ENCODE measurements at places on chromosomes 5 and 9.

DNA sequence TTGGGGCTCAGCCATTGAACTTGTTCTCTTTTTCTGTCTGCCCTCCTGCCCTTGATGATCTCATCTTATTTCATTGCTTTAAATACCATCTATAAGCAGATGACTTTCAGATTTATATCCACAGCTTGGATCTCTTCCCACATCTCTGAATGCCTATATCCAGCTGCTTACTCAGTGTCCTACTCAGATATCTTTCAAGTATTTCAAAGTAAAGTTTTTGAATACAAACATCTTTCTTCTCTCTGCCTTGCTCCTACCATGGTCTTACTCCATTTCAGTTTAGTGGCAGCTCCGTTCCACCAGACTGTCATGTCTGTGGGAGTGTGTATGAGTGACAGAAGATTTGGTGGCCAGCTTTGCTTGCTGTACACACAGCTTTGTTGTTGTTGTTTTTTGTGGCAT, 59.7 kb downstream of the ERBIN start:
- peak; percentile 13 for DNase-seq

- peak; percentile 99 for DNase-seq
These were observed 162.6 kb downstream of the GLIS3 start for GRCh38 chr9:4137234-4137633.

- no peak for DNase-seq
These were observed 9.5 kb upstream of the BARX1 start for GRCh38 chr9:93964685-93965084.

DNA sequence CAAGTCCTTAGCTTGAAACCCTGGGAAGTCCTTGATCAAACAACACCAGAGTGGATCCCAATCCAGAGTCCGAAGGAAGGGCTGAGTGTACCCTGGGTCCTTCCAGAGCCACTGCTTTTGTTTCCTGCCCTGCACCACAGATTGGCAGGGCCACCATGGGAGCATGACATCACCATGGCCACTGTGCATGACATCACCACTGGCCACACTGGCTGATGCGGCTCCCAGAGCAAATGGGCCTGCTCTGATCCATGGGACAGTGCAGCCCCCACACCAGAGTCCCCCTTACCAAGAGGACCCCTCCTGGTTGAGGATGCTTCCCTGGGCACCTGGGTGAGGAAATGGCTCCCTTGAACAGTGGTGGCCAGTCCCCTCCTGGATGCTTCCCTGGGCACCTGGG, 9.9 kb downstream of the SLC6A3 start:
- DNase-seq = no peak

DNA sequence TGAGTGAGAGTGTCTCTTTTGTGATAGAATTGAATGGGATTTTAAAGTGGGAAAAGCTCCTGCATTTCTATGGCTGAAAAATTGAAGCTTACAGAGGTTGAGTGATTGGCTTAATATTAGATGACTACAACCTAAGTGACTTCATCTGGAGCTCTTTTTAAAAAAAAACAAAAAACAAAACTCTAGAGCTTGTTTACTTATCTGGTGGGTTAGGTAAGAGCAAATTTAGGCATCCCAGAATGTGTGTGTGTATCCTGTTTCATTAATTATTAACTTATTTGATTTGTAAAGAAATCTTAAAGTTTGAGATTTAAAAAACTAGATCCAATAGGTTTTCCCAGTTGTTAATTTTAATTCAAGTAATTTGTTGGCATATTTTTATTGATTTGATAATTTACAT, 60.1 kb downstream of the SCAMP1 start:
- no peak for DNase-seq

DNA sequence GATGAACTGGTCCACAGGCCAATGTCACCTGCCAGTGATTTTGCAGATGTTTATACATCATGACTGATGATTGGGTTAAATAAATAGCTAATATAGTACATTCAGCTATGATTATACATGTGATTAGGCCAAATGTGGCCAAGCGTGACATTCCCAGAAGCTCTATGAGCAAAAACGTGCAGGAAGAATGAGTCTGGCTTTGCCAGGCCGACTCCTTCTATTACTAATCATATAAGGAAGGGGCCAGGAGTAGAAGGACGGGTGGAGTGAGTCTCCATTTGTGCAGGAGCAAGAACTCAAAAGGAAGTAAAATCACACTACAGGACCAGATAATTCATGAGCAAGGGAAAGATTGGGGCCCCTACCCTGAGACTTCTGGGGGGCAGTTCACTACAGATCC, 178.2 kb downstream of the ROR2 start:
- DNase-seq = no peak

DNA sequence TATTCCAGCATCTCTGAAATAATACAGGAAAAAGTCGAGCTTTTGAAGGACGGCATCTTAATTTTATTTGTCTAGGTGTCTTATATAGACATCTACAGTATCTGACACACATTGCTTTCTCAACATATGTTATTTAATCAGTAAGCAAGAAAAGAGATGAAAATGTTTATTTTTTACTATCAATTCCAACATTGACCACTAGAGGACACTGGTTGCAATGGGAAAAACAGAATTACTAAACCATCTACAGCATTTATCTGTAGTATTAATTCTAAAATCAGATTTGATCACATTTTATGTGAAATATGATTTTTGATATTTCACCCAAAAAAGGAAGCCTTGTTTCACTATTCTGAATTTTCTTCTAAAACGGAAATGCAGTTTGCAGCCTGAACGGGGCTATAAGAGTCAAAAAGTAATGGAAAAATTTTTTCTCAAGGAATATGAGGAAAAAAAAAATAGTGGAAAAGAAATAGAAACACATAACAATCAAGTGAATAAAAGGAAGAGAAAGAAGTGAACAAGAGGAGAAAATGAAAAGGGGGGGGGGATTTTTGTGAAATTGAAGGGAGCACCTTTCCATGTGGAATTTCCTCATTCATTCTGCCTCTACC, 98.6 kb downstream of the OSTF1 start:
- DNase-seq = peak; percentile 35

GRCh38 chr9:120477534-120478001, 102.4 kb downstream of the CDK5RAP2 start:
- peak; percentile 92 for DNase-seq

GRCh38 chr9:84070590-84070989, 90.0 kb downstream of the RMI1 start:
- DNase-seq = no peak

GRCh38 chr9:74444369-74444768, 52.8 kb upstream of the RORB start:
- DNase-seq = peak; percentile 2

DNA sequence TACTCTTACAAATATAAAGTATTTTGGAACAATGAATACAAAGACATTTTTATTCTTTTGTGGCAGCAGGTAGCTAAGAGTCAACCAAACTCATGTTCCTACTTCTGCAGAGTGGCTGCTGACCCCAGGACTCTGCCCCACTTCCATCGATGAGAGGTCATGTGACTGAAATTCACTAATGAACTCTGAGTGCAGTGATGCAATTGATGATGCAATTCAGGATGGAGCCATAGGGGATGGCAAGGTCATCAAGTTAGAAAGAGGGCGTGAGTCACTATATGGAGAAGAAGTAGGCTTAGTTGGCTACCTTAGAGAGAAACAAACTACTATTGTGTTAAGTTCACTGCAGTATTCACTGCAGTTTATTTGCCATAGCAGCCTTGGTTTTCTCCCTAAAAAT, 340.4 kb downstream of the CTNND2 start:
- peak; percentile 4 for DNase-seq

DNA sequence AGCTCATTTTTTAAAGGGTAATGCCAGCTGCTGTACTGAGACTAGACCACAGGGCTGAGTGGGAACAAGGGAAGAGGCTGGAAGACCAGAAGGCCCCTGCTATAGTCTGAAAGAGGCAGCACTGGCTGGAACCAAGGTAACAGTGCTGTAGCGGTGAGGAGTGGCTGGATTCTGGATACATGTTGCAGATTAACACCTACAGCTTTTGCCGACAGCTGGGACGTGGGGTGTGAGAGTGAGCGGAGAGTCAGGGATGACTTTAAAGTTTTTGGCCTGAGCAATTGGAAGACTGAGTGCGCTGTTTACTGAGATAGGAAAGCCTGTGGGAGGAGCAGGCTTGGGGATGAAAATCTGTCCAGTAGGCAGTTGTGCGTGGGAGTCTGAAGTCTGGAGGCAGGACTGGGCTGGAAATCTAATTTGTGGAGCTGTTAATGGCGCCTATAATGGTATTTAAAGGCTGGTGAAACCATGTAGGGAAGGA, 26.5 kb downstream of the AQP7 start:
- DNase-seq = no peak

DNA sequence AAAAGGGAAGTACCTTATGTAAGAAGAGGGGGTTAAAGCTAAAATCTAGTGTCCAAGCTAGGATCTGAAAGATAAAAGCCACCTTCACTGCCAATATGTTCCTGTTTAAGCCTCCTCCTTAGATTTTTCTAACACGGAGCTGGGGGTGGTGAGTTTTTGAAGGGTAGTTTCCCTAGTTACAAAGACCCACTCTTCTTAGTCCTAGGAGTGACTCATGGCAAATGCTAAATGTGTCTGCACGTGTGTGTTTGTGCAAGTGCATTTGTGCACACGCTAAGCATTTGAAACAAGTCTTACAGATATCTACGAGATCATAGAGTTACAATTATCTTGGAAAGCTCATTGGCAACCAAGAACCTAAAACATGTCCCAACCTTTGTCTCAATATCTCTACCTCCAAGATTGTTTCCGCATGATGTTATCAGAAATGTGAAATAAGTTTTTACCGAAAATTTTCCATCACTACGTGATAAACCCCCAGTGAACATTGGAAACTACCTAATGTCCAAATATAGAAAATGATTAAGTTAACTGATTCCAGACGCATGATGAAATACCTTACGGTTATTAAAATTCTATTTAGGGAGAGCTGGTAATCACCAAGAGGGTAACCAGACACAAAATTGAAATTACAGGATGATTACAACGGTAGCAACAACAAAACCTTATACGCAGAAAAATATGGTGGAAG, 78.0 kb upstream of the HRH2 start:
- peak; percentile 3 for DNase-seq

DNA sequence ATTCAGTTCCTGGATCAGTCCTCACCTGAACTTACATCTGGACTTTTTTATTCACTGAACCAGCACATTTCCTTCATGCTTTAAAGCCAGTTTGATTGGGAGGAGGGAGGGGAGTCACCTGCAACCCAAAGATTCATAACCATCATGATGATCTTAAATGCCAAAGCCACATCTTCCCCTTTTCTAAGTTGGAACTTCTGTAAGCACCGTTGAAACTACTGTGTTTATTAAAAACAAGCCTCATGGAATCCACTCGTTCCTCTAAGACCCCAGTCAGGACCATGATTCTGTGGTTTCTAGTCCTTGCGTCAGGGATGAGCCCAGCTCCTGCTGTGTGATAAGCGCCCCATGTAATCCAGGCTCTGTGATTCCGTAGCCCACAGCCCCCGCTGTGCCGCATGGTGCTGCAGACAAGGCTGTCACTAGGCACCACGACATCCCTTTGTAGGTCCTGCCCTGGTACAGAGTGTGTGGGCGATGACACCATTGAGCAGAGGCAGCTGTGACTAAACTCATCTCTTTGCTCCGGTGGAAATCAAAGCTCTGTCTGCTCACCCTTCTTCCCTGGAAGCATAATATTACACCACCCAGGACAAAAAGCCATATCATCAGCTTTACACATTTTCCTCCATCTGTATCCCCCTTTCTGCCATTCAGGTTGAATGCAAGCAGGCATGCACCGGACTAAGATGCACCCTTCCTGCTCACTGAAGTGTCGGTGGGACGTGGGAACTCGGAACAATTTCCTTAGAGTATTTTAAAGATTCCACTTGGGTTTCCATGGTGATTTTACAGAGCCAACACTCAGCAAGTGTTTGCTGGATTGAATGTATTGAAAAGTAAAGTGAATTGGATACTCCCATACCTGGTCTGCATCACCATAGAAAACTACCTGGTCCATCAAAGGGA, 132.0 kb upstream of the FSTL4 start:
- DNase-seq = no peak

- no peak for DNase-seq
These were observed 358.9 kb upstream of the PCSK5 start for GRCh38 chr9:75531588-75531987.

GRCh38 chr9:5553211-5553610, 42.9 kb downstream of the PDCD1LG2 start:
- peak; percentile 68 for DNase-seq

Measured in M059J (cell line).